Bronchial epithelial cell (primary cell): ENCODE measurements at places on chromosomes 5 and 9.

DNA sequence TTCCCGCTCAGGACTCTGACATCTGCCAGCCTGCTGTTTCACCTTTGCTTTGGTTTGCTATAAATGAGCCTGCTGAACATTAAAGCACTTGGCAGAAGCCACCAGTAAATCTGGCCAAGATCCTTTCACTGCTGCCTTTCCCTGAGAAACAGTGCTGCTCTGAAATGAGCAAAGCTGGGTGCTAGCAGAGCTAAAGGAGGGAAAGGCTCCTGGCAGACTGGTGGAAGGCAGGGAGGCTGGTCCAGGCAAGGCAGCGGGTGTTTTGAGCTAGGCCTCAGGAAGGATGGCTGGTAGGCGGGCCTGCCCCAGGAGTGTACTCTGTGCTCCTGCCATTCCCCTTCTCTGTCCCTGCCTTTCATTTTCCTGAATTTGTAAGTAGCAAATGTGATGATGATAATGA is 52.5 kb upstream of the PTGS1 start:
- no peak for DNase-seq

- no peak for DNase-seq
These were observed 21.7 kb upstream of the TENT2 start for GRCh38 chr5:79590396-79590999.

- no peak for DNase-seq
These were observed 9.1 kb downstream of the ANGPTL2 start for GRCh38 chr9:127113191-127113972.

GRCh38 chr5:65356274-65356673 is 125.4 kb downstream of the ADAMTS6 start:
- no peak for DNase-seq

DNA sequence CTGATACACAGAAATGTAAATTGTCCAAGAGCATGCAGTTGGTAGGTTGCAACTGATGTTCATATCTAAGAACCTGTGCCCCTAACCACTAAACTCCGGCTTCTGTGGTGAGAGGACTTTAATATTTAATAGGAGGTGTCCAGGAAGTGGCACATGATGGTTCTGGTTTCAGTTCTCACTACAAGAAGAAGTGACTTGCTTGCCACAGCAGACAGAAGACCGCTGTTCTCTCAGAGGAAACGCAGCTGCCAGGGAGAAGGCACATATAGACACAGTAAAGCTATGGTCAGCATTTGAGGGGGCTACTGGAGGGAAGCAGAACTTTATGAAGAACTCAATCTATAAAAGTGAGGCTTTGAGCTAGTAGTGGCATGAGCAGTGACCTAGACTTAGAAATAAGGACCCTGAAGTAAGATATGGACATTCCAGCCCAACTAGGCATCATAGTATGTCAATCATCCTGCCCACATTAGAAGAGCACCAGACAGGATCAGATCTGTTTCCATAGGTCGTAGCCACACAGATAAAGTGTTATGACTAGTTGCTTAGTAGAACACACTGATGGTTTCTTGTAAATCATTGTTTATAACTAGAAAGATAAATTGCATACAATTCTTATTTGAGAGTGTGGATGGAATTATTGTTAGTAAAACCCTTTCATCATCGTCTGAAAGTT is 36.4 kb upstream of the DAB2 start:
- DNase-seq = no peak

GRCh38 chr5:124194282-124194681 is 552.2 kb downstream of the ZNF608 start:
- DNase-seq = no peak

- DNase-seq = no peak
These were observed 240.7 kb upstream of the DAPK1 start for GRCh38 chr9:87256973-87257372.

- no peak for DNase-seq
These were observed 36.0 kb upstream of the STXBP1 start for GRCh38 chr9:127575875-127576778.

DNA sequence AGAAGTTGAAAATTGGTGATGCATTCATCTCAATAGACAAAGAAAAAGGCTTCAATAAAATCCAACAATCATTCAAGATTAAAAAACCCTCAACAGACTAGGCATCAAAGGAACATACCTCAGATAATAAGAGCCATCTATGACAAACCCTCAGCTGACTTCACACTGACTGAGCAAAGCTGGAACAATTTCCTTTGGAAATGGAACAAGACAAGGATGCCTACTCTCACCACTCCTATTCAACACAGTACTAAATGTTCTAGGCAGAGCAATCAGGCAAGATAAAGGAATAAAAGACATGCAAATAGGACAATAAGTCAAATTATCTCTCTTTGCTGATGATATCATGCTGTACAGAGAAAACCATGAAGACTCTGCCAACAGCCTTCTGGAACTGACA is 1188.1 kb downstream of the DTWD2 start:
- no peak for DNase-seq

DNA sequence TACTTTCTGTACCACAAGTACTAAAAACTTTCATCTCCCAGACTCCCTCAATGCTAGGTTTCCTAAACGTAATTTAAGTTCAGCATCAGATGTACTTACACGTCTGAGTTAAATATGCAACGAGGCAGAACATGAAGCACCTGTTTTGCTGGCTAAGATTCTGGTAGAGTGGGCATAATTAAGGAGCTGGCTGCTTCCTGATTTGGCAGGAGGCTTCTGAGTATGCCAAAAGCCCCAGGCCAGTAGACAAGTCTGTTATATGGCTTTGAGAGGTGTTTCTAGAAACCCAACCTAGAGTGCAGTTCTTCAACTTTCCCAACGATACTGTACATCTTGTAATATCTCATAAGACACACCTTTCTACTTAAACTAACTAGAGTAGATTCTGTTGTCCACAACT is 13.6 kb downstream of the TICAM2 start:
- DNase-seq = no peak

DNA sequence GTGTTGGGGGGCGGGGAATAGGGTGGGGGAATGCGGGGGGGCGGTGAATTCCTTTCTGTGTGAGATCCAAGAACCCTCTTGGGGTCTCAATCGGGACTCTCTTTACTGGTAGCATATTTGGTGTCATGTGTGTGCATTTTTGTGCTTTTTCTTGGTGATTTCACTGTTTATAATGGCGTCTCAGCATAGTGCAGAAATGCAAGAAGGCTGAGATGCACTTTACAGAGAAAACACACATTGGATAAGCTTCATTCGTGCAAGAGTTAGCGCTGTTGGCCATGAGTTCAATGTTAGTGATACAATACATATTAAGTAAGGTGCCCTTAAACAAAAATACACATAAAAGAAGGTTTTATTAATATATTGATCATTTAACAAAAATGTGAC is 771 bp upstream of the ENTPD8 start:
- no peak for DNase-seq

GRCh38 chr5:159332800-159333544 is 2.7 kb upstream of the IL12B start:
- no peak for DNase-seq

GRCh38 chr5:42547141-42547540 is 123.9 kb downstream of the GHR start:
- DNase-seq = peak; percentile 95
